ENCODE measurements at places on chromosomes 2 and 18.

DNA sequence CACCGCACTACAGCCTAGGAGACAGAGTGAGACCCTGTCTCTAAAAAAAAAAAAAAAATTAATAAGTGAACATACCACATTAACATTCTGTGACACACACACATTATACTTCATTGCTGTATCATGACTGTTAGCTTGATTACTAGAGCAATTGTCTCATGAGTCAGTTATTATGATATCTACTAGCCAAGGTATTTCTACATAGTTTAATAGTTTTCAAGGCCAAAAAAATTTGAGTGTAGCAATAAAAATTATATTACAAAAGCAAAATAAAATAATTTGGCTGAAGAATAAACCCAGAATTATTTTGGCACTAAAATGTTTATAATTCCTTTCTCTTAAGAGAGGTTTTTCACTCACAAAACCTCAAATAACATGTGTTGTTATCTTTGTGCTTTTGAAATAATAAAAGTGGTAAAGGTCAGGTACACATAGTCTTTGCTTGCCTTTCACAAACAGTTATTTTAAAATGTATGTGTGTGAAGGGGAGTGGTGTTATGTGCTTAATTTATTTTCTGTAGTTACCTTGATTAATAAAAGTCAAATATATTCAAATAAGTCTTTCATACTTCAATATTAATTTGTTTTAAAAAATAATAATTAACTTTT, 136.9 kb upstream of the SPOPL start:
- peak; percentile 71 for DNase-seq

- no peak for DNase-seq
These were observed at the start of gene ZNF385B for GRCh38 chr2:179861416-179862067. Gene ZNF385B, minus strand, starts transcription at chr2:179861612.

- DNase-seq, result no peak
These were observed 44.2 kb upstream of the PXDN start for GRCh38 chr2:1788478-1788959.

DNA sequence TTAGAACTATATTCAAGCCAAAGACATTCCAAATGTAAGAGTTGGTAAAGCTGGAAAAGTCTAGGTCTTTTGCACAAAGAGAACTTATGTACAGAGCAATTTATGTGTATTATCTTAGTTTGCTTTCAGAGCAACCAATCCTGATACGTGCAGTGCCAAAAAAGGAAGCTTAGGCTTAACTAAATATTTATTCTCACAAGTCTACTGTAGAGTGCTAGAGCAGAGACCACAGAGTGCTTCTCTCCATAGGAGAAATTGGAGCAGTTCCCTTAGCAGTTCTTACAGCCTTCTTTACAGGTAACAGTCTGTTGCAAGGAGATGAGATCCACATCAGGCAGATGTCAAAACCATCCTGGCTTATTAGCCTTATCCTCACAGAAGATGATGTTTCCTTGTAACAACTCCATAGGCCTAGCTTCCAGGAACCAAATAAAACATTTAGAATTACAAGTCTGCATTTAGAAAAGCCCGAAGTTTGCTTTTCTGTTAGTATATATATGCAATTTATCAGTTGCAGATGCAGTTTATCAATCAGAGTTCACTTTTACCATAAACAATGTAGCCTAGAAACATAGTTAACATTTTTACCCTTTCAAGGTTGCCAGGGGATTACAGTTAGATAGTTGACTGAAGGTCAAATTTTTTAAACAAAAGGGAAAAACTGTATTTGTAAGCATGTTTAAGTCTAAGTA, 250.6 kb upstream of the KCNJ3 start:
- DNase-seq, result no peak

- DNase-seq, result no peak
These were observed 91.2 kb upstream of the CCDC195 start for GRCh38 chr2:224807153-224807964.

DNA sequence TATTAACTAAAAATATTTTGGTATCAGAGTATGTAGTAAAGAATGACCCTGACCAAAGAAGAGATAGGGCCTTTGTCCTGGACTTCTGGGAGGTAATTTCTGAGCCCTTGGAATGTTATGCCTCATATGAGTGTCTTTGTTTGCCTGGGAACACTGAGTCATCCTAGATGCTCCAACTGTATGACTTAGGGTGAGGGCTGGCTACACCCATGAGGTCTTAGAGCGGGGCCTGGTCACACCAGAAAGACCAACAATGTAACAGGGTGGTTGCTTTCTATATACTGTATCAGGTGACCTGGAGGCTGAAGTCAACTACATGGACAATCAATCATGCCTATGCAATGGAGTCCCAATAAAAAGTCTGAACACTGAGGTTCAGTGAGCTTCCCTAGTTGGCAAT, 253.1 kb downstream of the MBD2 start:
- no peak for DNase-seq

- no peak for DNase-seq
These were observed 70.8 kb downstream of the OXER1 start for GRCh38 chr2:42693013-42693615.

- no peak for DNase-seq
These were observed 1296.0 kb upstream of the ZEB2 start for GRCh38 chr2:145815933-145816332.

GRCh38 chr2:127633556-127634065, 12.3 kb upstream of the GPR17 start:
- no peak for DNase-seq

DNA sequence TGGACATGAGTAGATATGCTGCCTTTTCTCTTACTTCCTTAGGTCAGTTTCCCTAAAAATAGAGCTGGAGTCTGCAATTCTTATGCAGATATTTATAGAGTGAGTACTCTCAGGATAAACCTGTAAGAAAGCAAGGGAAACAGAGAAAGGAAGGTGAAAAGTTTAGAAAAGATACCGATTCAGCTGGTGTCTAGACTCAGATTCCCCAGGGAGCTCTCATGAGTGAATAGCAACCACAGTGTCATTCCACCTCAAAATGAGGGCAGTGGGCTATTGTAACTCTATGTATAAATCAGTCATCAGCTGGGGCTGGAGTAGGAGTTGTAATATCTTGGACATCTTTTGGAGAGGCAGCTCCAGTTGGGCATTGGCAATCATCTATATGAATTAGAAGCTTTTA, 1485.1 kb upstream of the TMEFF2 start:
- DNase-seq, result peak; percentile 48

DNA sequence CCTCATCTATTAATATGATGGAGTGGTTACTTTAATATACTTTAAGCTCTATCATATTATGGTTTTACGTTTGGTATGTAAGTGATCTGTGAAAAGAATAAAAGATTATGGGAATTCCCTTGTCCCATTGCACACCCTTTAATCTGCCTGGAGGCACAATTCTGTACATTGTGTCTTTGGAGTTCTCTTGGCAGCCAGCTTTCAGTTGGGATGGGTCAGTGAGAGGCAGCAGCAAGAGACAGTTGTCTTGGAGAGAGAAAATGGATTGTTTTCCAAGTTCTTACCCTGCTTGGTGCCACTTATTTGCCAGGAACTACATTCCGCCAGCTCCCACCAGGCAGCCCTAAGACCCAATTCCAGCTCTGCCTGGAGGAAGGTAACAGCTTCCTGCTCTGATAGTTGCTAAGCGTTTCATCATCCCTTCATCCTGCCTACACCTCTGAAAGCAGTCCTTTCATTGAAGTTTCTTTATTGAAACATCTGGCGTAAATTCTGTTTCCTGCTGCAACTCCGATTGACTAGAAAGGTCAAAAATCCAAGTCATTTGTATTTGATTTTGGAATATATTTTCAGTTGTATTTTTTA, 365.2 kb downstream of the AKAIN1 start:
- peak; percentile 38 for DNase-seq
